Endothelial cell (in vitro differentiated cells): ENCODE measurements at places on chromosomes 7 and 10. TPM values are rescaled to one million over a fixed set of nuclear protein-coding genes. Genes with fewer than 3 reads are reported as not detected.
A peak's percentile ranks its signal among the peaks of the same experiment; 100 is the strongest.

- DNase-seq: no peak
- H3K27ac ChIP-seq: no peak overlapping the region
- no peaks in the 10 kb centered on the region for H3K4me1 ChIP-seq
- peaks cover 2% of the 10 kb centered on the region for H3K27me3 ChIP-seq
- no peak overlapping the region for H3K4me3 ChIP-seq
These were observed 36.7 kb downstream of the CSGALNACT2 start for GRCh38 chr10:43174969-43175368.

GRCh38 chr10:18278181-18278580, 138.0 kb downstream of the CACNB2 start:
- no peaks in the 10 kb centered on the region for H3K36me3 ChIP-seq
- no peak overlapping the region for H3K4me3 ChIP-seq

Gene SLC26A5
- total RNA-seq: 3.0 TPM

GRCh38 chr7:53658951-53659350, 623.5 kb downstream of the POM121L12 start:
- no peaks in the 10 kb centered on the region for H3K4me1 ChIP-seq
- H3K27ac ChIP-seq: no peak overlapping the region
- no peaks in the 10 kb centered on the region for H3K27me3 ChIP-seq

DNA sequence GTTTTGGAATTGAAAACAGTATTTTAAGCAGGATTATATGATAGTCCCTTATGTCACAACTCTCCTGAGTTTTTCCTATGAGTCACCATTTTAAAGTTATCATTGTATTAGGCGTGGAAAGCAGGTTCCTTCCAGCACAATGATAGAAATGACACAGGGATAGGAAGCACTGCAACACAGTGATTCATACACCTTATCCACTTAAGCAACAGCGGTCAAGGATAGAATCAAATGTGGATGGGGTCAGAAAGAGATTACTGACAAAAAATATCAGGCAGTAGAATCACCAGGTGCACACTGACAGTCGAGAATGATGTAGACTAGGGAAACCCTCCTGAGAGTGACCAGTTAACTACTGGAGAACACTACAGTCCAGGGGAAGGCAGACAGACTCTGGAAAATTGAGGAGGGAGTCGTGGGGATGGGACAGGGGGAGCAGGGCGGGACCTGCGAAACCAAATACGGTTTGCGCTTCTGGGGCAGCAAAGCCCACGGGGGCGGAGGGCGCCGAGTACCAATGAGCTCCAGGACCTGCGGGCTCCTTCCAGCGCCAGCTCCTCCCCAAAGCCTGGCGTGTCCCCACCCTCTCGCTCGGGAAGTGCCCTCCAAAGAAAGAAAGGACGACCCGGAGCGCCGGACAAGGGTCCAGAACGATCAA, 479 bp downstream of the PNPLA8 start:
- no peak for DNase-seq
- peak overlapping the region; percentile 95 for H3K4me3 ChIP-seq
- peaks cover 10% of the 10 kb centered on the region for H3K27me3 ChIP-seq

Gene HTR5A
- total RNA-seq: 0.08 TPM
